ENCODE measurements at places on chromosomes 2 and 18. TPM values are rescaled to one million over a fixed set of nuclear protein-coding genes. Genes with fewer than 3 reads are reported as not detected.

DNA sequence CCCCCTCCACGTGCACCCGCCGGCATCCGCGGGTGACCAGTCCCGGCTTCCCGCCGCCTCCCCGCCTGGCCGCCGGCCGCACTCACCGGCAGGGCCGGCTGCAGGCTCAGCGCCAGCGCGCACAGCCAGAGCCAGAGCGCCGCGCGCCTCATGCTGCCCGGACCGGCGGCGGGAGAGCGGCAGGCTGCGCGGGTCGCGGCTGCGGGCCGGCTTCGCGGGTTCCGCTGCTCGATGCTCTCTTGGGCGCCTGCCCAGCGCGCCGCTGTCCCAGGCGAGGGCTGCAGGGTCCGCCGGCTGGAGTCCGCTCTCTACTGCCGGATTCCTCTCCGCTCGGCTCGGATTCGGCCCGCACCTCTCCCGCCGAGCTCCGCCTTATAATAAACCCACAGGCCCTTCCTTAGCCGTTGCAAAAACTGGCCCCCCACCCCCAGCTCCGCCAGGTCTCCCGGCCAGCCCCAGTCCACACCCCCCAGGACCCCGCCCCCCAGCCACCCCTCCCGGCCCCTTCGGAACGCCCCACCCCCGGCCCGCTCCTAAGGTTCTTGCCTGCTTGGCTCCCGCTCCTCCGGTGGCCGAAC lies at the start of gene SDC1:
TSS of gene SDC1 (minus strand) at position 415 of the 578 bp plus-strand sequence. CDS start at position 152, 263 bp downstream.
- no peaks in the 10 kb centered on the region for H3K27me3 ChIP-seq
- H3K4me3 ChIP-seq: peak within 1 kb of the TSS; percentile 75
- H3K27ac ChIP-seq: peak within 1 kb of the TSS; percentile 59
- H3K36me3 ChIP-seq: peaks cover 4% of the 10 kb centered on the region
- H3K4me1 ChIP-seq: peaks cover 24% of the 10 kb centered on the region

DNA sequence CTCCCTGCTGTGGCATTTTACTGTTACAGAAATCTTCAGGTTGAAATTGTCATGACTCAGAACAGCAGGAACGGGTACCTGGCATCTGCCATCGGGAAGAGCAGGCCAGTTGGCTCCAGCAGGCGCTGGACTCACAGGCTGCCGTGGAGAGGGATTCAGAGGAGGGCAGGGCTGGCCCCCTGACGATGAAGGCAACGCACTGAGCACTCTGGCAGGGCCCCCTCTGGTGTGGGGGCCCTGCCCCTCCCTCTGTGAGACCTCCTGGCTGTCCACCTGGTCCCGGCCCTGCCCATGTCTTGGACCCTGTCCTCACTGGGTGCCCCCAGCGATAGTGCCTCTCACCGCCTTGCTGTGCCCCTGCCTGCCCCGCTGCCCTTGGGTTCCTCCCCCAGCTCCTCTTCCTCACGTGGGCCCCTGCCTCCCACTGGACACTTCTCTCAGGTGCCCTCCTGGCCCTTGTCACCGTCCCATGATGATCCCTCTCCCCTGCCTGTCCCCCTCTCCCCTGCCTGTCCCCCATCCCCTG lies 23.3 kb upstream of the ALLC start:
- no peaks in the 10 kb centered on the region for H3K36me3 ChIP-seq
- DNase-seq: no peak
- H3K27ac ChIP-seq: no peak overlapping the region
- H3K4me3 ChIP-seq: no peak overlapping the region
- H3K27me3 ChIP-seq: no peaks in the 10 kb centered on the region
- peaks cover 14% of the 10 kb centered on the region for H3K4me1 ChIP-seq

TUBA4B gene
- total RNA-seq: not detected

DNA sequence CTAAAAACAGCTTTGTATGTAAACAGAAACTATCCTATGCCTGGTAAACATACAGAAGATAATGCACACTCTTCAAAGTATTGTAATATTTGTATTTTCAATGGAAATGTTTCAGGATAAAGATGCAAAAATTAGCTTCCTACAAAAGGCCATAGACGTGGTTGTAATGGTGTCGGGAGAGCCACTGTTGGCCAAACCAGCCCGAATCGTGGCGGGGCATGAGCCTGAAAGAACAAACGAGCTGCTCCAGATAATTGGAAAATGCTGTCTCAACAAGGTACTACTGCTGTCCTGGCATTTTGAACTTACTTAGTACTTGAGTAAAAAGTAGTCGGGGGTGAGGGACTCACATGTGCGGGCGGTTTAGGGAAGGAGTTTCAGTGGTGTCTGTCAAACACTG lies 5.4 kb downstream of the TRAF3IP1 start:
- H3K36me3 ChIP-seq: peaks cover 57% of the 10 kb centered on the region
- no peak overlapping the region for H3K27ac ChIP-seq
- no peak overlapping the region for H3K4me3 ChIP-seq
- no peak for DNase-seq
- no peaks in the 10 kb centered on the region for H3K27me3 ChIP-seq

DNA sequence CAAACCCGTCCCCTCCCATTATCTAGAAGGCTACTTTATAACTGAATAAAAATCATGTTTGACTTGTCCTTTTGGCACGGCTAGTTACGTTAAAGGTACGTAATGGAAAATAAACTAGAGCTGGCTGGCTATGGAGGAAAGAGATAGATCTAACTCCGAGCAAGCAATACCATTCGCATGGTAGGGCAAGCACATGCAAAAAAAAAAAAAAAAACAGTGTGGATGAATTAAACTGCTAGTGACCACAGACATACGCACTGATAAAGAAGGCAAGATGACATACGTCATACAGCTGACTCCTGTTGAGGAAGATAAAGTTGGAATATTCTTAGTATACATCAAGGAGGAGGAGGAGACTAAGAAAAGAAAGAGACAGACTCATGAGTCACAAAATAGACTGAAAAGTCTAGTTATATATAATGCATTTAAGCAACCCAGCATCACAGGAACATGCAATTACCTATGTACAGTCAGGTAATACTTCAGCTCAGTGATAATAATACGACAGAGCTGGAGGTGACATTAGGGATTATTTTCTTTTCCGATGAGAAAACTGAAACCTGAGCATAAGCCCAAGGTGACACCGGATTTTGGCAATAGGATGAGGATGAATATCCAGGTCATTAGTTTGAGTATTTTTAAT lies 37.9 kb upstream of the NARS1 start:
- H3K27me3 ChIP-seq: no peaks in the 10 kb centered on the region
- DNase-seq: no peak
- no peak overlapping the region for H3K4me3 ChIP-seq
- H3K36me3 ChIP-seq: no peaks in the 10 kb centered on the region

B3GNT7 gene
- total RNA-seq: not detected

DNA sequence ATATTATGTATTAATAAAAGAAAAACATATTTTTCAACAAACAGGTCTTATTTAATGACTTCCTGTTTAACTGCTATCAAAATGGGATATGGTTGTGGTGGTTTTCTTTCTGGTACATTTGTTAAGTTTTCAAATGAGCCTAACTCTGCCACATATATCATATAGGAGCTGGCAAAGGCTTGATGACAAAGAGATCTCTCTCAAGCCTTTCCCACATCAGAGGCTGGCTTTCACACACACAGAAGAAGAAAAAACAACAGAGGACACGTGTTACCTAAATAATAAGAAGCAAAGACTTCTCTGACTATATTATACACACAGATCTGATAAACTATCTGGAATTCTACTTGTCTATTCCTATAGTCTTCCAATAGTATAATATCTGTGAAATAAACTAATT lies 46.1 kb downstream of the CFAP36 start:
- no peak overlapping the region for H3K27ac ChIP-seq
- DNase-seq: no peak
- no peak overlapping the region for H3K4me3 ChIP-seq
- peaks cover 6% of the 10 kb centered on the region for H3K4me1 ChIP-seq

GRCh38 chr18:74291472-74291770 lies 342 bp downstream of the CYB5A start:
- H3K4me3 ChIP-seq: peak overlapping the region; percentile 96
- H3K4me1 ChIP-seq: peaks cover 7% of the 10 kb centered on the region
- no peak for DNase-seq
- no peaks in the 10 kb centered on the region for H3K27me3 ChIP-seq

DNA sequence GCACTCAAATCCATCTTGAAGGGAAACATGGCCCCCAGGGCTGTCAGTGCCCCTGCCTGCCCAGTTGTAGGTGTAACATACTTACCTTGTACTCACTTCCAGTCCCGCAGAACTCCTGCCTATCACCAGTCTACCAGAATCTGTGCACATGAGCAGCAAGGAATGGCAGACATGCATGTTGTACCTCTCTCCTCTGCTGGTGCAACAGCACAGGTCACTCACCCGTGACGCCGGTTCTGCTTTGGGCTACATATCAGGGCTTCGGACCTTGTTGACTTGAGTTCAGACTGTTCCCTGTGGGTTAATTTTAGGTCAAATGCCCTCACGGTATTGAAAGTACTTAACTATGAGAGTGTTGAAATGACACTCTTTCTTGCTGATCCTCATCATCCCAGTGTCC lies 215.7 kb downstream of the TPGS2 start:
- H3K4me3 ChIP-seq: no peak overlapping the region
- H3K27me3 ChIP-seq: no peaks in the 10 kb centered on the region
- peaks cover 6% of the 10 kb centered on the region for H3K36me3 ChIP-seq
- H3K4me1 ChIP-seq: peaks cover 5% of the 10 kb centered on the region

KCNJ13 gene
- not detected for total RNA-seq

DNA sequence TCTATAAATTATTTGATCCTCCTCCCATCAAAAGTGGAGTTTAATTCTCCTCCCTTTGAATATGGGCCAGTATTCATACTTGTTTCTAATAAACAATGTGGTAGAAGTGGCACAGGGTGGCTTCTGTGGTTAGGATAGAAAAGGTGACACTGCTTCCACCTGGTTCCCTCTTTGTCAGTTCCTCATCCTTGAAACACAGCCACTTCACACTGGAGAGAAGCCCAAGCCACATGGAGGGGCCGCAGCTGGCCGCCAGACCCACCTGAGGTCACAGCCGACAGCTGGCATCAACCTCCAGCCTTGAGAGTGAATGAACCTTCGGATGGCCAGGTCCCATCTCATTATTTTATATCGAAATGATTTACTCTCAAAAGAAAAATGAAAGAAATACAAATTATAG lies 27.5 kb upstream of the SLC66A3 start:
- peaks cover 3% of the 10 kb centered on the region for H3K4me1 ChIP-seq
- DNase-seq: no peak
- H3K27me3 ChIP-seq: peaks cover 16% of the 10 kb centered on the region
- H3K4me3 ChIP-seq: no peak overlapping the region
- H3K36me3 ChIP-seq: no peaks in the 10 kb centered on the region

DNA sequence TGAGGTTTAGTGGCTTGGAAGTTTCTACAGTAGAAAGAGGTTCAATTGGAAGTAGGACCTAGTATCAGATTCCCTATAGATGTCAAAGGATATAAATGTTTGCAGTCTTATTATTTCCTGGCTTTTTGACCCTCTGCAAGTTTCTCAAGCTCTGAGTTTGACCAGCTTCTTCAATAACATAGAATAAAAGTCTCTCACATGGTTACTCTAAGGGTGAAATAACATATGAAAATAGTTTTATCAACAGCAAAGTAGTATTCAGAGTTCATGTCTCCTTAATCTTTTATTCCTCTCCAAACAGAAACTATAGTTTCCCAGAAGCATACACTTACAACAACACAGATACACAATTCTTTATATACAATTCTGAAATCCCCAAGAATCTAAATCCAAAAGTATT lies 132.9 kb upstream of the RND3 start:
- H3K4me1 ChIP-seq: peaks cover 24% of the 10 kb centered on the region
- H3K4me3 ChIP-seq: no peak overlapping the region
- peaks cover 6% of the 10 kb centered on the region for H3K36me3 ChIP-seq
- no peaks in the 10 kb centered on the region for H3K27me3 ChIP-seq
- no peak for DNase-seq
- peak overlapping the region; percentile 84 for H3K27ac ChIP-seq

- no peak overlapping the region for H3K27ac ChIP-seq
- peaks cover 17% of the 10 kb centered on the region for H3K4me1 ChIP-seq
- DNase-seq: no peak
- H3K36me3 ChIP-seq: peaks cover 6% of the 10 kb centered on the region
These were observed 45.6 kb upstream of the SLC14A2 start for GRCh38 chr18:45569566-45570275.

GRCh38 chr2:158783923-158784322 lies 11.2 kb upstream of the DAPL1 start:
- H3K27me3 ChIP-seq: no peaks in the 10 kb centered on the region
- no peaks in the 10 kb centered on the region for H3K36me3 ChIP-seq
- peaks cover 15% of the 10 kb centered on the region for H3K4me1 ChIP-seq
- no peak for DNase-seq
- no peak overlapping the region for H3K4me3 ChIP-seq

DNA sequence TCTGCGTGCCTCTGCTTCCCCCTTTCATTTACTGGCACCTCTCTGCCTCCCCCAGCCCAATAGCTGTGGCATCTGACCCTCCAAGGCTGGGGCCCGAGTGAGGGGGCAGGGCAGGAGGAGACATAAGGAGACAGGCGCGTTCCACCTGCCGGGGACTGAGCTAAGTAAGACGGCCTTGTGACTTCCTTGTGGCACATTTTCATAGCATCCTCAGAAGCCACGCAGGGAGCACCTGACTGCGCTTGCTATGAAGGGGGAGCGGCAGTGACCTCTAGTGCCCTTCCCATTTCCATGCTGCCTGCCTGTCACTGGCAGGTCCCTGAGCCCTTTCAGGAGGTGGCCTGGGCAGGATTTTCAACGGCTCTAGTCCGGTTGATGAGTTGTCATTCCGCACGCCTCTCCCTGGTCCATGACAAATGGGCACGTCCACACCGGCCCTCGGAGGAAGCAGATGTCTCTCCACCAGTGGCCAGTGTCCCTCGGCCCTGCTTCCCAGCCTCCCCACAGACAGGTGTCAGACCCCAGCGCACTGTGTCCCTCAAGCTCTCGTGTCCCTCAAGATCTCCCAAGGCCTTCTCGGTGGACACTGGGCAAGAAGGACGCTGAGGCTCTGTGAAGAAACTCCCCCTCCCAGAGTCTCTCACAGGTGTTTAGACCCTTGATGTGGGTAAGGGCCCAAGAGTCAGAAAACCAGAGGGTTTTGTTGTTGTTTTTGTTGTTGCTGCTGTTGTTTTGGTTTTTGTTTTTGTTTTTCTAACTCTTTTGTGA lies 42.7 kb downstream of the CYP26B1 start:
- H3K36me3 ChIP-seq: no peaks in the 10 kb centered on the region
- no peak overlapping the region for H3K27ac ChIP-seq
- H3K27me3 ChIP-seq: no peaks in the 10 kb centered on the region
- no peak for DNase-seq
- H3K4me3 ChIP-seq: no peak overlapping the region

DNA sequence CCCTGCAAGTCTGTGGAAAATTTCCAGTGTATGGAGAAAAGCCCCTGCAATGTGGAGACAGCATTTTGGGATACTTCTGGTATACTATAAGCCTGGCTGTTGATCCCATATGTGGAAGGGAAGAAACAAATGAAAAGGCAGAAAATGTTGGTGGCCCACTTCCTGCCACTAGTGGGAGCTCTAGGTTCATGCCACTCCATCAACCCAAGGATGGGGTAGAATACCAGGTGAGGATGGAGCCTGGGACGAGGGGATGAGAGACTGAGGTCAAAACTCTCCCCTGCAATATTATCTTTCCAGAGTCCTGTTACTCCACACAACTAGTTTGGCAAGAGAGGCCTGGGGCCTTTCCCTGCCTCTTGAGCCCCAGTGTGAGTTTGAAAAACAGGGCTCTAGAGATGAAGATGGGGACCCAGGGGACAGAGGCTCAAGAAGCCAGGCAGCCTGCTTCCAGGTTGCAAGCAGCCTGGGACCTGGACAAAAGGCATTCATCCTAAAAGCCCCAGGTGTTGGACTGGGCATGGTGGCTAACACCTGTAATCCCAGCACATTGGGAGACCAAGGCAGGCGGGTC lies 31.9 kb downstream of the BMP10 start:
- no peaks in the 10 kb centered on the region for H3K27me3 ChIP-seq
- H3K36me3 ChIP-seq: no peaks in the 10 kb centered on the region
- DNase-seq: peak; percentile 46
- H3K4me1 ChIP-seq: no peaks in the 10 kb centered on the region

PSMA8 gene
- not detected for total RNA-seq

MTX2 gene
- total RNA-seq: 40.9 TPM

- no peaks in the 10 kb centered on the region for H3K27me3 ChIP-seq
- no peak overlapping the region for H3K4me3 ChIP-seq
- DNase-seq: no peak
- H3K4me1 ChIP-seq: peaks cover 13% of the 10 kb centered on the region
These were observed 948.0 kb upstream of the CNTNAP5 start for GRCh38 chr2:123077101-123077500.

Data from MCF 10A (cell line).